ENCODE measurements at places on chromosomes 11 and 22. TPM values are rescaled to one million over a fixed set of nuclear protein-coding genes. Genes with fewer than 3 reads are reported as not detected.

DNA sequence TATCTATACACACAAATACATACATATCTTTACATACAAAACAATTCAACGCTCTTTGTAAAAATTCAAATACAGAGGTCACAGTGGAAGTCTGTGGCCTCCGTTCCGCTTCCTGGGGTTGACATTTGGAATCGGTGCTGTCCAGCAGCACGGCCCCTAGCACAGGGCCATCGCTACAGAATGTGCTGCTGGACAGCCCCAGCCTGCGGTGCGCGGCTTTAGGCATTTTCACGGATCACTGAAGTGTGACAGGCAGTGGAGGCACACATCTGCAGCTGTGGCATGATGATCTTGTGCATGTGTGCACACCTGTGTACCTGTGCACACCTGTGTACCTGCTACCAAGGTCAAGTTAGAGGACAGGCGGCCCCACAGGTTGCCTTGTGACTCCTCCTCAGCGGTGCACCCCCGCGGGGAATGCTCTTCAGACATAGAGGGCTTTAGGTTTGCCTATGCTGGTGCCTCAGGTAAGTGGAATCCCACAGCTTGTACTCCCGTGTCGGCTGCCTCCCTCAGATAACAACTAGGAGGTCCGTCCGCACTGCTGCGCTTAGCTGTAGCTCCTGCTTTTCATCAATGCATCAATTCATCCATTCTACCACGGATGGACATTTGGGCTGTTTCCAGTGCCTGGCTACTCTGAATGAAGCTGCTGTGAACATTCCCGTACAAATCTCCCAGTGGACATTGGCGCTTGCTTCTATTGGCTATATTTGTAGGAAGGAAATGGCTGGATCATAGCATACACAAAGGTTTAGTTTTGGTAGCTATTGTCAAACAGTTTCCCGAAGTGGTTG lies 29.9 kb downstream of the GAL start:
- peak; percentile 62 for DNase-seq

GRCh38 chr11:116650052-116650451 lies 122.7 kb downstream of the BUD13 start:
- DNase-seq: no peak

GRCh38 chr11:20056950-20057943 lies 103.0 kb downstream of the DBX1 start:
- no peak for DNase-seq

DNA sequence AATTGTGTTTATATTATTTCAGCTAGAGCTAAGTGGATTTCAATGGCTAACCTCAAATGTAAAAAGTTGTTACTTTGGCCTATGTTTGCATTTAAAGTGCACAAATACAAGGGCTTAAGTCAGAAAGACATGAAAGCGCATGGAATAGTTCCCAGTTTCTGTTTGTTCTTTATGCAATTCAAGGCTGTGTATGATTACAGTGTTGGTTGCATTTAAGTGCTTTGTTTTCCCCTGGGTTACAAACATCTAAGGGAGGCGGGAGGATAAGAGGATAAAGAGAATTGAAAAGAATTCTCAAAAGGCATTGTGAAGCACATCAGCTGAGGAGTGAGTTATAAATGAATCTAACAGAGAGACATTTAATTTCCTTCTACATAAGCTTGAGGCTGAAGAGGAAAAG lies 453.4 kb downstream of the NTM start:
- no peak for DNase-seq

DNA sequence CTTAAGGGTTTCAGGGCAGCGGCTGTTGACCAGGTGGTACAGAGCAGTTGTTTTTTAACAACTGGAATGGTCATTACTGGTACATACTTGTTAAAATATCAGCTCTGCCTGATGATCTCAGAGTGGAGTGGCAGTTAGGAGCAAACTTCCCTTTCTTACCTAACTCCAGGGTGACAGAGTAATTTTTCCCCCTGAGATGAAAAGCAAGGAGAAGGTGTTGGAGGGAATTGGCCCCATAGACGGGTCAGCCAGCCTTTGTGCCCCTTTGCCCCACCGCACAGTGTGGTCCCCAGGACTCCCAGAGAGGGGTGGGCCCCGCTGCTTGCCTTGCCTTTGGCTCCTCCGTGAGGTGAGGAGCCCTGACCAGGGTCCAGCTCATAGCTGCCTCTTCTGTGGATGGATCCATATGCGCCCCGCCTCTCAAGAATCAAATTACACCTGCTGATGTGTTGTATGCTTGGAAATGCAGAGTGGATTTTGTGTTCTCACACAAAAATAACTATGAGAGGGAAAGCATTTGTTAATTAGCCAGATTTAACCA lies 27.0 kb upstream of the SORL1-AS1 start:
- no peak for DNase-seq

GRCh38 chr11:124944565-124944964 lies 8.7 kb upstream of the HEPACAM start:
- DNase-seq: no peak

- no peak for DNase-seq
Measured at GRCh38 chr22:45678961-45679912, 7.6 kb downstream of the ATXN10 start.

DNA sequence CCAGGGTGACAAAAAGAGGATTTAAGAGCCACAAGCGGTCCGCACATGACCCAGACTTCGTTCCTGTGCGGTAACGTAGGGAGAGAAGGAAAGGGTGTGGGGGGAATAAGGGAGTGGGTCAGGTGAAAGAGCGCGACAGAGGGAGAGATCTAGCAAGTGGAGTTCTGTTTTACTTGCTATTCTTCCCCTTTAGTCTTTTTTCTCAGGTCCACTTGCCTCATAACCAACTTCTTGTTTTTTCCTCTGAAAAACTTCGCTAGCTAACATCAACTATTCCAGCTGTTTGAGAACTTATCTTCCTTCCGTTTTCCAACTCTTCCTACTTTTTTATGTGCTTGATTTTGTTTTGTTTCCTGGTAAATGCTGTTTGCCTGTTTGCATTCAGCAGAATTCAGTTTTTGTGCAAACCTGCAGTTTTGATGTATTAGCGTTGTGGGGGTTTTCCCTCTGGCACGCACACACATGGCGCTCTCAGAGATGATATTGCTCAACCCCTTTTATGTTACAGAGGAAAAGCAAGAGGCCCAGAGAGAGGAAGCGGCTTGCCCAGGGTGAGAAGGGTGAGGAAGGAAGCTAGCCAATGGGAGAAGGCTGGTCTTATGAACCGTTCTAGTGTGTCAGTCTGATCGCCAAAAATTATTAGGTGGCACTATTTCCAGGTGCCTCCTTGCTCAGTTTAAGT lies 592 bp upstream of the CTSC start:
- DNase-seq: no peak

DNA sequence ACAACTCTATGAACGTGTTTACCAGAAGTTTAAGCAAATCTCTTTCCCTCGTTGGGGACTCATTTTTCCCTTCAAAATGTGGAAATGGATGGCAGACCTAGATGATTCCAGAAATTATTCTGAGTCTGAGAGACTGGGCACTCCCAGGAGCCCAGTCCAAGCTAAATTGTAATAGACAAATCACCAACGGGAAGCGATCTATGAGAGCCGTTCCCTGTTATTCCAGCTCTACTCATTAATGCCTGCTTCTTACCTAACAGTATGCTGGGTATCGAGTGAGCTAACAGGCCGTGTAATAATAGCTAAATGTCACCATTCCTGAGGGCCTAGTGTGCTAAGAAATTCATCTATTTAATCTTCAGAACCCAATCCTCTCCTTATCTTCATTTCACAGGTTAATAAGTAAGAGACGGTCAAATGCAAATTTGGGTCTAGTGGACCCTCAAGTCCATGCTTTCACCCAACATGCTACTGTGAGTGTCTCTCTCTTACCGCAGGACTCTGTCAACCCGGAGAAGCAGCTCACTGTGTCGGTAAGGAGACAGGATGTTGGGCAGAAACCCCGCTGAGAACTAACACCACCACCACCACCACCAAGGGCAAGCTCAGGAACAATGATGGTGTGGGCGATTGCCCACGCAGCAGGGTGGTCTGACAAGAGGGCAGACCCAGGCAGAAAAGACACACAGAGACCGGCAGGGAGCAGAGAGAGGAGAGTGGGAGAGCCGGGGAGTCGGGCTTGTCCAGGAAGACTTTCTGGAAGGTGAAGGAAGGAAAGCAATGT lies 57.1 kb upstream of the TIMP3 start:
- no peak for DNase-seq

- no peak for DNase-seq
Measured at GRCh38 chr11:44613153-44613552, 47.7 kb downstream of the CD82 start.

GRCh38 chr22:47435204-47435487 lies 672.7 kb downstream of the TBC1D22A start:
- DNase-seq: no peak

DNA sequence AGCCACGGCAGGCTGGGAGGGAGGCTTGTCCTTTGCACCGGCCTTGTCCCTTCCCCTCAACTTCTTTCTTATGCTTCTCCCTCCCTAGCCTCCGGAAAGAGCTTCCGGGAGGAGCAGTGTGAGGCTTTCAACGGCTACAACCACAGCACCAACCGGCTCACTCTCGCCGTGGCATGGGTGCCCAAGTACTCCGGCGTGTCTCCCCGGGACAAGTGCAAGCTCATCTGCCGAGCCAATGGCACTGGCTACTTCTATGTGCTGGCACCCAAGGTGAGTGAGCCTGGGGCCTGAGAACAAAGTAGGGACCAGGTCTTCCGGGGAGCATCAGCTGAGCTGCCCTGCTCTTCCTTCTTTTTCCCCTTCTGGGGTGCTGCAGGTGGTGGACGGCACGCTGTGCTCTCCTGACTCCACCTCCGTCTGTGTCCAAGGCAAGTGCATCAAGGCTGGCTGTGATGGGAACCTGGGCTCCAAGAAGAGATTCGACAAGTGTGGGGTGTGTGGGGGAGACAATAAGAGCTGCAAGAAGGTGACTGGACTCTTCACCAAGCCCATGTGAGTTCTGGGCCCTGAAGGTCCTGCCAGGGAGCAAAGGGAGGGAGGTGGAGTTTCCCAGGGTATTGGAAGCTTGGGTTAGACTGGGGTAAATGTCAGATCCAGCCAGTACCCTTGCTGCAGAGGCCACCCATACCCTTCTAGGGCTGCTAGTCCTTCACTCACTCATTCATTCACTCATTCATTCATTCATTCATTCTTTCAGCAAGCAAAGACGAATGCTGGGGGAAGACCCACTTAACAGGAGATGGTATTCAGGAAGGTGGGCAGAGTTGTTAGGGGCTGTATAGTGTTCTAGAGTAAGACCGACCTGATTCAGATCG lies 22.6 kb downstream of the ADAMTS15 start:
- no peak for DNase-seq

DNA sequence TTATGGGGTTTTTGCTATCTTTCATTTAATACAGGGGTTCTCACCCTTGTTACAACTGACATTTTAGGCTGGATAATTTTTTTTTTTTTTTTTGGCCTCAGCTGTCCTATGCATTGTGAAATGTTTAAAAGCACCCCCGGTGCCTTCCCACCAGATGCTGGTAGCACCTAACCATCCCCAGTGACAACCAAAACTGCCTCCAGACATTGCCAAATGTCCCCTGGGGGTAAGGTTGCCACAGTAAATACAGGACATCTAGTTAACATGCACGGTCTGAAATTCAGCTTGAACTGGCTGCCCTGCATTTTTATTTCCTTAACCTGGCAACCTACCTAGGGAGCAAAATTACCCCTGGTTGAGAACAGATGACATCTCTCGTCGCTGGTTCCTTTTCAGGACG lies 72.4 kb downstream of the CYTH4 start:
- DNase-seq: no peak

DNA sequence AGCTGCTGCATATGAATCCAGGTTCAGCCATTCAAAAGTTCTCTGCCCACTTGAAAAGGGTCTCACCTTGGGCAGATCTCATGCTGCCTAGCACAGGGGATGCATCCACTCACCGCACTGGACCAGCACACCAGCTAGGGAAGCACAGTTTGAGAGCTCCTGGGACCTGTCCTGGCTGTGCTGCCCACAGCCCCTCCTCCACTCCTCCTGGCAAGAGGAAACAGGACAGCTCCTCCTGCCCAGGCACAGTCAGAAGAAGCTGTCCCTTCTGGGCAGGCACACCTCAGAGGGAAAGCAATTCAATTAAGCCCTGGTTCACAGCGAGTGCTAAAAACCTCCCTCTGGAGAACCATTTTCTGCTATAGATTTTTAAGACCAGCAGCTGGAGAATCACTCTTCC lies 146.7 kb downstream of the ST3GAL4 start:
- no peak for DNase-seq

GRCh38 chr11:75174781-75175370 lies 24.0 kb downstream of the SLCO2B1 start:
- DNase-seq: peak; percentile 81

- no peak for DNase-seq
Measured at GRCh38 chr11:12216041-12216451, 105.7 kb downstream of the MICAL2 start.

GRCh38 chr11:120054016-120054752 lies 83.7 kb downstream of the TRIM29 start:
- no peak for DNase-seq

DNA sequence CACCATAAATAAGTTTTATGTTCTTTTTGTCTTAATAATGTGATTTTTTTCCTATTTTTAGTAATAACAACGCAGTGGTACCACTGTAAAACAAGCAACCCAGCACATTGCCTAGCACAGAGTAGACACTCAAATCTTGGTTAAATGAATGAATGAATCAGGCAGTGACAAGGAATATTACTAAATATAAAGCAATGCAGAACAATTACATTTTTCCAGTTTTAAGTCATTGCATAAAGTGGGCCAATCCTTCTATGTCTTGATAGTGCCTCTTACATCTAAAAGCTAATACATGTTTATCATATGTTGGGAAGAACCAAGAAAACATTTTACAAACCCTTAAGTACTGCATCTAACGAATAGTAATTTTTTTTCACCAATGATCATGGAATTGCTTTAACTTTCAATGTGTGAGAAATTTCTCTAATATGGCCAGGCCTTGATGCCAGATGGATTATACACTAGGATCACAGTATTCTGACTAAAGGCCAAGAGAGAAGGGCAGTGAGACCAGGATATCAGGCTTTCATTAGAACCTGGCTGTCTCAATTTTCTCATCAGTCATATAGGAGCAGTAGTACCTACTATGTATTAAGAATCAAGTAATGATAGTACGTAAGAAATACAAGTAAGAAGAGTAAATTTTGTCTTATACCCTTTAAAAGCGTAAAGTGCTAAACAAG lies 88.5 kb downstream of the TRIM44 start:
- no peak for DNase-seq

The MFNG gene
- total RNA-seq: 31.1 TPM

The RPS6KA4 gene
- total RNA-seq: 40.2 TPM

The ANO9 gene
- total RNA-seq: 21.8 TPM

The GUCY1A2 gene
- 16.1 TPM for total RNA-seq

The ACR gene
- 1.6 TPM for total RNA-seq

The OR52I1 gene
- total RNA-seq: not detected

The KDELR3 gene
- 16.7 TPM for total RNA-seq

The SCGB2A2 gene
- total RNA-seq: not detected

The KLHDC7B gene
- total RNA-seq: 16.1 TPM

The IFITM10 gene
- 6.4 TPM for total RNA-seq

The PGM2L1 gene
- 11.5 TPM for total RNA-seq

The JAML gene
- 17.1 TPM for total RNA-seq

The EIF3L gene
- 352 TPM for total RNA-seq

Measured in kidney (tissue), 22 donors.